ENCODE measurements at places on chromosomes 7 and 10.

- peaks cover 5% of the 10 kb centered on the region for H3K27me3 ChIP-seq
- no peak overlapping the region for H3K27ac ChIP-seq
- no peak for DNase-seq
- H3K4me3 ChIP-seq, result no peak overlapping the region
- H3K36me3 ChIP-seq, result no peaks in the 10 kb centered on the region
Observed at GRCh38 chr10:77038407-77038806, 599.2 kb downstream of the KCNMA1 start.

DNA sequence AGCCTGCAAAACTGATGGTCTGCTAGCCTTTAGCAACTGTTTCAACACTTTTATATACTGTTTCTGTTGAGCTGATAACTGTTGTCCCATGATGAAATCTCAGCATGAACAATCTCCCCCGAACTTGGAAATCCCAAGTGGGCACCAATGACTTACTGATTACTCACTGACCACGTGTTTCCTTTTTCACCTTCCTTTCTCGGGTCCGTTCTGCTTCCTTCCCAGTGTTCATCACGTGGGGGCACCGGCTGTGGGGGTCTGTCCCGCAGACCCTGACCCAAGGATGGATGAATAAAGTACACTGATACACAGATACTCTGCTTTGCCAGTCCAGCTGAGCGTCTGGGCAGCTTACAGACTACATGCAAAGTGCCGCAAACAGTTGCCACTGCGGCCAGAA lies 39.0 kb upstream of the RASGEF1A start:
- peaks cover 43% of the 10 kb centered on the region for H3K4me1 ChIP-seq
- H3K27ac ChIP-seq, result no peak overlapping the region
- no peak overlapping the region for H3K4me3 ChIP-seq
- peaks cover 30% of the 10 kb centered on the region for H3K27me3 ChIP-seq
- H3K36me3 ChIP-seq, result no peaks in the 10 kb centered on the region

- no peaks in the 10 kb centered on the region for H3K27me3 ChIP-seq
- H3K27ac ChIP-seq, result no peak overlapping the region
- H3K4me1 ChIP-seq, result peaks cover 1% of the 10 kb centered on the region
- H3K36me3 ChIP-seq, result no peaks in the 10 kb centered on the region
- H3K4me3 ChIP-seq, result no peak overlapping the region
Observed at GRCh38 chr7:133619491-133619890, 366.6 kb downstream of the EXOC4 start.

DNA sequence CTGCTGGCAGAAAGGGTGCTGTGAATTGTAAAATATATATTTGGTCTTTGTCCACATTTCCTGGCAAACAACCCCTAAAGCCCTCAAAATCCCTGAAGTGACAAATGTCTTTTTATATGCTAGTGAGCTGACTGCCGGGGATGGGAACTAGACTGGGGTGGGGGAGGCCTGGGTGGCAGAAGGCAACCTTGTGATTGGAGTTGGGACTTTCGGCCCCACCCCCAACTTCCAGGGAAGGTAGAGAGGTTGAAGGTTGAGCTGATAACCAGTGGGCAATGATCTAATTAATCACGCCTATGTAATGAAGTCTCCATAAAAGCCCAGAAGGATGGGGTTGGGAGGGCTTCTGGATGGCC lies 2.7 kb downstream of the EPHA1 start:
- H3K27me3 ChIP-seq, result peaks cover 37% of the 10 kb centered on the region
- peaks cover 23% of the 10 kb centered on the region for H3K4me1 ChIP-seq
- no peak overlapping the region for H3K27ac ChIP-seq
- no peaks in the 10 kb centered on the region for H3K36me3 ChIP-seq
- H3K4me3 ChIP-seq, result no peak overlapping the region

GRCh38 chr7:45133352-45133751 lies 21.9 kb upstream of the TBRG4 start:
- DNase-seq, result no peak
- H3K36me3 ChIP-seq, result no peaks in the 10 kb centered on the region
- H3K27ac ChIP-seq, result no peak overlapping the region

All from activated T-helper 2 cell treated with anti-CD3 and anti-CD28 coated beads, Interferon-gamma antibody, Interleukin-2, Interleukin-4, amounts not matched to agents 10 μg/mL and 5 μg/mL and 100 μg/mL, durations not matched to agents 14 hours and 24 hours and 36 hours (primary cell).